ENCODE measurements at places on chromosomes 2 and 18.
A peak's percentile ranks its signal among the peaks of the same experiment; 100 is the strongest.

DNA sequence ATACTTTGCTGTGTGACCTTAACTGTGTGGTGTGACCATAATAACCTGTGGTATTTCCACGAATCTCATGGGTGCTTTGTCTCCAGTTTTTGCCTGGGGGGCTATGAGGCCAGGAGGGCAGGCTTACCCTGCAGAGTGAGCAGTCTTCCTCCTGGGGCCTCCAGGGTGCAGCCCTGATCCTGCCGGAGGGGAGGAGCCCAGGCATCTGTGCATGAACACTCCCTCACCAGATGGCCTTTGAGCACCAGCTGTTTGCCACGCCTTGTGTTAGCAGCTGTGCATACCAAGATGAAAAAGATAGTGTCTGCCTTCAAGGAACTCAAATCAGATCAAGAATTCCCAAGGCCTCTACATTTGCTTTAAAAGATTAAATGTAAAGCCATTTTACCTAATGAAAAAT is 75.0 kb upstream of the RBM44 start:
- DNase-seq, result no peak

DNA sequence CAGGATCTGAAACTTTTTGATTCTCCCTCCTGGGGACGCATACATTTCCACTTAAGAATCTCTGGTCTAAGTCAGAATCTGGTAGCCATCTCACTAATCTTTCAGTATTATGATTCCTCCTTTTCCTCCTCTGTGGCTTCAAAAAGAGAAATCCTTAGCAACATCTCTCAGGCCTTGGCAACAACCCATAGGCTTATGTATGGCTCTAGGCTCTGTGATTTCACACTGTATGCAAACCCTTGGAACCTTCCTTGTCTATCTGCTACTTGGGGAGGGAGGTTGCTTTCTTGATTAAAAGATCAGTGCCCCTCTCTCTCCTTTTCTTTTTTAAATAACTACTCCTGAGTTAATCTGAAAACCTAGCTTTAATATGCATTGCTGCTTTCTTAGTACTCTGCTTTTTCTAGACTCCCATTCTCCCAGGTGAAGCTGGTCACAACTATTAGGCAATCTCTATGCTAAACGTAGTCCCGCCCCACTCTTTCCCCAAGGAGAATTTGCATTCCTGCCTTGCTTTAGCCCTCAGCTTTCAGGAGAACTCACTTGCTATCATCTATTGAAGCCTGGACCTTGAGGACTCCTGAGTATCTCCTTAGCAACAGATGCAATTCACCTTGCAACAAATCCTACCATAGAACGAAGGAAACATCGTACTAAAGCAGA is 72.2 kb upstream of the L3MBTL4 start:
- DNase-seq, result no peak

DNA sequence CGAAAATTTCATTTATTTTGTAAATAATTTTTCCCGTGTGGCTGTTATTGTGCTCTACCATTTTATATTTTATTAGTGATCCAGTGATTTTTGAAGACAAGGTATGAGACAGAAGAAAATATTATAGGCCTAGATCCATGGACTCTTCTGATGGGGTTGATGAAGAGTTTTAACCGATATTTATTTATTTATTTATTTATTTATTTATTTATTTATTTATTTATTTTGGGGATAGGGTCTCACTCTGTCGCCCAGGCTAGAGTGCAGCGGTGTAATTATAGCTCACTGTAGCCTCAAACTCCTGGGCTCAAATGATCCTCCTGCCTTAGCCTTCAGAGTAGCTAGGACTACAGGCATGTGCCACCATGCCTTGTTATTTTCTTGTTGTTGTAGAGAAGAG is 33.6 kb upstream of the RMND5A start:
- DNase-seq, result no peak

GRCh38 chr2:85199698-85200097 is 66.5 kb downstream of the TCF7L1 start:
- no peak for DNase-seq

- DNase-seq, result no peak
Measured at GRCh38 chr2:15936277-15937104, 3.9 kb upstream of the MYCN start.

DNA sequence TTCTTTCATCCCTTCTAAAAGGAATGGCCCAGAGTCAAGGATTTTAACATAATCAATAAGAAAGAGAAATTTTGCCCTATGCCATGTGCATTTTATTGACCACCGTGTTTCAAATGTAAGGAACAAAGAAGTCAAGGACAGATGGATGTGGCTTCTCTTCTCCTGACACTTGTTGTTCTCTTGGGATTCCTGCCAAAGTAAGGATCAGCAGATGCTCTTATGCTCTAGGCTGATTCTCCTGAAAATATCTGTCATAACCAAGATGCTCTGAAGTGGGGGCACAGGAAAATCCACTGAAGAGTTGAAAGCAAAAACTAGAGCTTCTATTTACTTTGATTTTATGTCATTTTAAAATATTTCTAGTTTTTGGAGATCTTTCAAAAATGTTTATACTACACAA is 72.9 kb upstream of the SYT4 start:
- DNase-seq, result no peak

GRCh38 chr2:105114551-105114950 is 76.7 kb downstream of the MRPS9 start:
- peak; percentile 12 for DNase-seq

DNA sequence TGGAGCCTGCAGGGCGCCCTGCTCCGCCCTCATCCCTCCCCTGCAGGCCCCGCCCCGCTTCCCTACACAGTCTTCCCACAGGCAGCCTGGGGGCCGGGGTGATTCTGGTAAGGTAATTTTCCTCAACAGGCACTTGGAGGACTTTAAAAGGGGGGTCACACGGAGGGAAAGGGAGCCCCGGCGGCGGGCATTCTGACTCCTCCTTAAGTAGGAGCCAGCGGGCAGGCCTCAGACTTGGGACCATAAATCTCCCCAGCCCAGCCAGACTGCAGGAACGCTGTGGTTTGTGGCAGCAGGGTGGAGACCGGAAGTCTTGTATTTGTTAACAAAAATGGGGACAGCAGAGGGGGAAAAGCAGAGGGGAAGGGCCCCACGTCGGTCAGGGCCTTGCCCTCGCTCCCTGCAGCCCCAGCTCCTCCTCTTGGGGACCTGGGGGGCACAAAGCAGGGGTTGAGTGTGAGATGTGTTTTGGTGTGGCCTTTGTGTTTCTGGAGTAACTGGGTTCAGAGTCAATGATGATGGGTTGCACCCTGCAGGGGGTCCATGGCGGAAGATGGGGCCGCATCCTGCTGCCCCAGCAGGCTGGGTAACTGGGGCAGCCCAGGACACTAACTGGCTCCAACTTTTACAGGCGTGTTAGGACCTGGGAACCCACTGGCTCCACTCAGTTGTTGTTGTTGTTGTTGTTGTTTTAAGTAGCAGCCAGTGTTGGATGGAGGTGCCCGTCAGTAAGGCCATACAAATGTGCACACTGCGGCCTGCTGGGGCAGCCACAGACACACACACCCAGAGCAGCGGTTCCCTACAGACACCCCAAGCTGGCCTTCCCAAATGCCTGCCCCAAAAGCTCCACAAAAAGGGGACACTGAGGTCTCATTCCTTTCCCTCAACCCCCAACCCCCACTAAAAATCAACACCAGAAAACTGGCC is 27.7 kb downstream of the SMAD7 start:
- DNase-seq, result no peak

DNA sequence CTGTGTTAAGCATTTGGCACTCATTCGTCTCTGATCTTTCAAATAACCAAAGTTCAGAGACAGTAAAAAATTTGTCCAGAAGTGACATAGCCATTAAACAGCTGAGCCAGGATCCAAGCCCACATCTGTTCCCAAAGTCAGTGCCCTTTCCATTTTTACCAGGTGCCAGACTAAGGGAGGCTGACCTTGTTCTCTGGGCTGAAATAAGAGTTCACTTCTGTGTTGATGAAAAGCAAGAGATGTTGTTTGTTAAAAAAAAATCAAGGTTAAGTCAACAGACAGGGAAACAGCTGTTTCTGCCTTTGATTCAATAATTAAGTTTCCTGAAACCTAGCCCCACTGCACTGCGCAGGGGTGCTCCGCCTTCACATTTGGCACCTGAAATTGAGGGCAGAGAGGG is 117.1 kb downstream of the PRKRA start:
- no peak for DNase-seq

GRCh38 chr18:78980777-78981380 is 1.3 kb downstream of the SALL3 start:
- no peak for DNase-seq

- DNase-seq, result no peak
Measured at GRCh38 chr2:158191076-158191895, 89.6 kb downstream of the UPP2 start.

DNA sequence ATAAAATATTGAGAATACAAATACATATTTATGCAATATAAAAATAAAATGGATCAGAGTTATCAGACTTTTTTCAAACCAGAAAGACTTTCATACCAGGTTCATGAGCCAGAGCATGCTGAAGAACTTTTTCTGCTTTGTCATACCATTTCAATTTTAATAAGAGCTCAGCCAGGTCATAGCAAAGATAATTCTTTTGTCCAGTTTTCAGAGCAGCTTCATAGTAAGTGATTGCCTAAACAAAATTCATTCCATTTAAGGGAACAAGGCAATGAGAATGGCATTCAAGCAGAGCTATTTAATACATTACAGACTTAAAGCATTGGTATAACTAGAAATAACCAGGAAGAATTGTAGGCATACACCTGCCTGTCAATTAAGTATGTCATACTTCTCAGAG is 42.3 kb downstream of the TTC21B start:
- DNase-seq, result no peak

DNA sequence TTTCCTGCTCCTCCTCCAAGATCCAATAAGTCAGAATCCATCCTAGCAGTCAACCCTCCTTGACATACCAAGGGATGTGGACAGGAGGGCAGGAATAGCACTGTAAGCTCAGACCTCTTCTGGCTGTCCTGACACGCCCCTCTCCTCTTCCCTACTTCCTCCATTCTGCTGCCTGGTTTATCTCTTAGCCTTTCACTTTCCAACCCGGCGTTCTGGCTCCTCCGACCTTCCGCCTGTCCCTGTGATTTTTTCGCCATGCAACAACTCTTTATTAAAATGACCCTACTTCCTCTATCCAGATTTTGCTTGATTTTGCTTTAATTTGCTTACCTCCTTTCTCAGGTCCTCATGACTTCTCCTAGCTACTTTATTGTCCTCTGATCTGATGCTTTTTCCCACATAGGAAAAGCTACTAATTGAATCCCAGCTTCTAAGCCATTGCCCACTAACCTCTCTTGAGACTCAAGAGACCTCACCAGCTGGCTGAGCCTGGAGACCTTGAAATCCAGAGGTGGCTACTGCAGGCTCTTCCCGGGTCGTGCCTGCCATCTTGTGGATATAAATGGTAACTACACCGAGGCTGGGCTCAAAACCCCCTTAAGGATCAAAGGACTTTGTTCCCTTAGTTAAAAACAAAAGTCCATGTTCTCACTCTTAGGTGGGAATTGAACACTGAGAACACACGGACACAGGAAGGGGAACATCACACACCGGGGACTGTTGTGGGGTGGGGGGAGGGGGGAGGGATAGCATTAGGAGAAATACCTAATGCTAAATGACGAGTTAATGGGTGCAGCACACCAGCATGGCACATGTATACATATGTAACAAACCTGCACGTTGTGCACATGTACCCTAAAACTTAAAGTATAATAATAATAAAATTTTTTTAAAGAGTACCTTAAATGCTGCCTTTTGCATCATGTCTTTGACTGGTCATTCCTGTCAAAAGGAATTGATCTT is 139.4 kb downstream of the AKAIN1 start:
- DNase-seq, result no peak

DNA sequence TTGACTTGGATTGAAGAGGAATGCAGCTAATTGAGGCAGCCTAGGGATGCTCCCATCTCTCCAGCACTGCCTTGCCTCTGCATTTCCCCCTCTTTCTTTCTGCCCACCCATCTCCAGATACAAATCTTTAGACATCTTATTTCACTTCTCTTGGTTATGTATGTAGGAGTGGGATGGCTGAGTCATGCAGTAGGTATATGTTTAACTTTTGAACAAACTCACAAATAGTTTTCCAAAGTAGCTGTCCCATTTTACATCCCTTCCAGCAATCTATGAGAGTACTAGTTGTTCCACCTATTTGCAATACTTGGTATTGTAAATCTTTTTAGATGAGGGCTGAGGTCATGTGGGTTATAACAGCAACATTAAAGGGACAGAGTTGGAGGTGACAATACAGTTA is 329.9 kb downstream of the DYSF start:
- no peak for DNase-seq

All from C1 segment of cervical spinal cord (tissue), 14 donors.